ENCODE measurements at places on chromosomes 13 and 19.

DNA sequence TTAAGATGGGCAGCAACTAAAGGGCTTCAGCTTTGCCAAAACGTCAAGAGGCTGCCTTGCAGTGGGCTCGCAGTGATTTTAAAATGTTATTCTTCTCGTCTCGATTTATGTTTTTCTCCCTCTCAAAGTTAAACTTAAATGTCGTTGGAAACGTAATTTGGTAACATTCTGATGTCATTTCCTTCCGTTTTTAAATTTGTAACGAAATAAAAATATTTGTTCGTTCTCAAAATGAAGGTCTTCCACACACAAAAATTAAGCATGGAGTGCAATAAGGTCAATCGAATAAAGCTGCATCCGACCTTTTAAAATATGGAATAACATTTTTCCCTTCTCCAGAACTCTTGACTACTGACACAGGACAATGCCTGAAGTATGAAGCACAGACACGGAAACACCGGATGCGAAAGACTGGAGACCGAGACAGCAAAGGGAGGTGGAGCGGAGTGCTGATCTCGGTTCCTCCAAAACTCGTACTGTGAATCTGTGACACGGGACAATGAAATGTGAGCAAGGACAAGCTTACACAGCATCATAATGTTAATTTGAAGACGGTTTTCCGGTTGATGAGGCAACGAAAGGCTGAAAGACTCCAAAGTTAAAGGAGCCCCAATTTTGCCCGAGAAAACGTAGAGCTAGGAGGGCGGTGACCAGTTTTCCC, 850 bp downstream of the MTMR6 start:
- DNase-seq: no peak

GRCh38 chr19:17339088-17339741, 1.9 kb downstream of the GTPBP3 start:
- peak; percentile 64 for DNase-seq

DNA sequence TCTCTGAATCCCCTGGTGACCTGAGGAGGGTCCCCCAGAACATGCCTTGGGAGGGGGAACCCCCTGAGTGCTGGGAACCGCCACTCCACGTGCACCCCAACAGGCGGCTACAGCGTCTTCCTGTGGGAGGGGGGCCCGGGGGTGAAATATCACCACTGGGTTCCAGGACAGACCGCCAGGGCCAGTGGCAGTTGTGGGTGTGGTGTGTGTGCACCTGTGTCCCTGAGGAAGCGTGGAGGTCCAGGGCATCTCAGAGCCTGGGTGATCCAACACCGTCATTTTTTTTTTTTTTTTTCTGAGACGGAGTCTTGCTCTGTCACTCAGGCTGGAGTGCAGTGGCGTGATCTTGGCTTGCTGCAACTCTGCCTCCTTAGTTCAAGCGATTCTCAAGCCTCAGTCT, 4.2 kb downstream of the ADGRE5 start:
- no peak for DNase-seq

GRCh38 chr13:48728876-48729275, 75.1 kb downstream of the CYSLTR2 start:
- DNase-seq: no peak

DNA sequence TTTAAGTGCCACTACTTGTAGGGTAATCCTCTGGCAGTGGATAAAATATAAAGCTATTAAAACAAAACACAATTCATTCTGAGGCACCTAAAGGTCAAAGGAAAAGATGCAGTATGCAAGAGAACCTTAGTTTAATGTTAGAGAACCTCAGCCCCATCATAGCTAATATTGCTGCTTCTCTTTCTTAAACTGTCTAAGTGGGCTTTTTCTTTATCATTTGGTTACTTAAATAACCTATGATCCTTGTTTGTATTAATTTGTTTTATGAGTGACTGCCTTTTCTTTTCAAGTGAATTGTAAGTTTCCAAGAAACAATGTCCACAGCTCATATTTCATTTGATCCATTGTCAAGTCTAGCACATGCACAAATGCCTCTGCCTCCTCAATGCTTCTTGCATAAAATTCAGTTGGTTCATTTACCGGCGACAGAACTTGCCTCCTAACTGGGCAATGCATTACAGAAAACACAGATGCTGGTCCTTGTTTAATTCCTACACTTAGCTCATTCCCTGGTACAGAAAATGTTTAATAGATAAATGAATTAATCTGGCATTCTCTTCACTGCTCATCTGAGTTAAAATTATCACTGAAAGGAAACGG, 1049.8 kb downstream of the OLFM4 start:
- no peak for DNase-seq

DNA sequence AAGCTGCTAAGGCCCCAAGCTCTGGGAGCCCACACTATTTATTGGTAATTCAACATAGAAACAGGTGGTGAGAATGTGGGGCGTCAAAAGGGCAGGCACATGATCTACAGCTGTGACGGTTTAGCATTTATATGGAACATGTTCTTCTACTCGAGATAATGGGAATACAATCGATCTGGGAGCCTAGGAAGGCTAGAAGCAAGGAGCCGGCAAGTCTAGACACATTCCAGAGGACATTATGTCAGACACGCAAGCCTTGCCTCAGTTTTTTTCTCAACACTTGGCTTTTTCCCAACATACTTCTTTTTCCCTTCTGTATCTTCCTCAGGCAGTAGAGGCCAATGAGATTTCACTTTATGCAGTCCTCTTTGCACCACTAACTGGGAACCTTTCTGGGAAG, 315.7 kb upstream of the SLITRK5 start:
- DNase-seq: no peak

DNA sequence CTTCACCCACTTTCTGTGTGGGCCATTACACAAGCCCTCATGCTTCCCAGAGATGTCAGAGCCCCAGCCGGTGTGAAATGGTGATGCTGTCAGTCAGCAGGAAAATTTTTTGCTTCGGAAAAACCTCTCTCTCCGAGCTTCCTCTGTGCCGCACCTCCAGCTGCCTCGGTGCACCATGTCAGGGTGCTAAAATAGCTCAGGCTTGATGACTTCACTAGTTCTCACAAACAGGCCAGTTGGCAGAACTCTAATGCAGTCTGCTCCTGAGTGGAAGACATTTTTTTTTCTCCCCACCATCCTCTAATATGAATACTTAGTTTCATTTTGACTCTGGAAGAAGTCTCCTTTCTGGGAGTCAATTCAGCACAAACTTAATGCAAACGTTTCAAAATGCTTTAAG, 71.3 kb downstream of the KLF12 start:
- DNase-seq: no peak

GRCh38 chr13:93765062-93765461, 538.5 kb downstream of the GPC6 start:
- DNase-seq: no peak

DNA sequence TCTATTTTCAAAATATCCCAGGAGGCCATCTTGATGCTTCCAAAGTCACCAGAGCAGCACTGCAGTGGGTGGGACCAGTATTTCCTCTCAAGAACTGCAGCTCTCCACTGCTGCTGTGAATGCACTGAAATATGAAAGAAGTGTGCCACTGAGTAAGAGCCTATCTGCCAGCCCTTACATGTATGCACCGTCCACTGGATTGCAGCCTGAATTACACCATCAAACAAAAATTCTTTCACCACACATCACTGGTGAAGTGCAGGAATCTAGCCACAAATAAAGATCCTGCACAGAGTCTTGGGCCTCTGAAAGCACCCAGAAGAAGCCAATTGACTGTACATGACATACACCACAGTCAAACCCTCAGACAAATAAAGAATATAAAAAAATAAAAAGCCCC, 249.0 kb downstream of the LHFPL6 start:
- DNase-seq: no peak

Data from stimulated activated CD4-positive, alpha-beta T cell treated with anti-CD3 and anti-CD28 coated beads, Interleukin-4, amount 100 ng/mL, for 48 hours (primary cell).